ENCODE measurements at places on chromosomes 3 and 15. TPM values are rescaled to one million over a fixed set of nuclear protein-coding genes. Genes with fewer than 3 reads are reported as not detected.

The RYR3 gene
- total RNA-seq = 0.23 TPM

The P2RY14 gene
- total RNA-seq = 0.26 TPM

The DNAH1 gene
- total RNA-seq = 58.5 TPM

The PYGO1 gene
- not detected for total RNA-seq

The C15orf62 gene
- 0.89 TPM for total RNA-seq

The GRK7 gene
- 0.20 TPM for total RNA-seq

The EBLN2 gene
- total RNA-seq = 15.8 TPM

The GJD2 gene
- not detected for total RNA-seq

- H3K4me3 ChIP-seq = no peak overlapping the region
- H3K27me3 ChIP-seq = no peaks in the 10 kb centered on the region
- H3K36me3 ChIP-seq = peaks cover 3% of the 10 kb centered on the region
- DNase-seq = no peak
- no peak overlapping the region for H3K27ac ChIP-seq
Measured at GRCh38 chr3:38479431-38480092, 16.6 kb upstream of the EXOG start.

- H3K4me1 ChIP-seq = no peaks in the 10 kb centered on the region
- no peak overlapping the region for H3K4me3 ChIP-seq
- no peaks in the 10 kb centered on the region for H3K36me3 ChIP-seq
- DNase-seq = no peak
- no peaks in the 10 kb centered on the region for H3K27me3 ChIP-seq
Measured at GRCh38 chr15:46855388-46855787, 861.9 kb upstream of the SEMA6D start.

- H3K4me3 ChIP-seq = no peak overlapping the region
- DNase-seq = no peak
- H3K4me1 ChIP-seq = no peaks in the 10 kb centered on the region
- no peaks in the 10 kb centered on the region for H3K27me3 ChIP-seq
- no peak overlapping the region for H3K27ac ChIP-seq
Measured at GRCh38 chr3:61547625-61548024, 13.7 kb upstream of the PTPRG start.

DNA sequence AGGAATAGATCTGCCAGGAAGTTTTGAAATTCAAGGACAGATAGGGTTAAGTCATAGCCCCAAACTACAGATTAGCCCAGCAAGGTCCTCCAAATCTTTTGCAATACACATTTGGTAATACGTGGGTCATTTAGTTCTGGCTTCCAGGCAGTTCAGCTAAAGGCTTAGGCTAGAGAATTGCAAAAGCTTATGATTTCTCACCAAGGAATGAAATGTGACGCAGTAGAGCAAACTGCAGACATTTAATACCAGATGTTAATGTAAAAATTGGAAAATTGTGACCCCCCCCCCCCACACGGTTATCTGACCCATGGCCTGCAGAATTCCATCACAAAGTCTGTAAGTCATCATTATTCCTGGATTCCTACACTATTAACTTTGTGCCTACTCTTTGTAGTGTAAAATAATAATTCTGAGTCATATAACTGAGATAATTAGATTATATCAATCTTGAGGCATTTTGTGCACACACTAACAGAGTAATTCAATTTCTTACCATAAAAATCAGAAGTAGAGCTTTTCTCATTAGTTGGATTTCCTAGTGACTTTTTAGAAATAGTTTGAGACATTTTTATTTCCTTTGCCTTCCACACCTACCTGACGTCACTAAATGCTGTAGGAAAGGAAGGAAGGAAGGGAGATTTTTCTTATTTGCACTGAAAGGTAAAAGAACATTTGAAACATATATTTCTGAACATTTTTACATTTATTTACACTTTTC is 235.2 kb downstream of the DTWD1 start:
- H3K36me3 ChIP-seq = no peaks in the 10 kb centered on the region
- no peak overlapping the region for H3K27ac ChIP-seq
- H3K4me3 ChIP-seq = no peak overlapping the region
- no peaks in the 10 kb centered on the region for H3K4me1 ChIP-seq
- H3K27me3 ChIP-seq = peaks cover 11% of the 10 kb centered on the region

GRCh38 chr15:67865766-67866165 is 25.9 kb upstream of the RNU6-1 start:
- H3K36me3 ChIP-seq = no peaks in the 10 kb centered on the region
- DNase-seq = no peak
- peaks cover 5% of the 10 kb centered on the region for H3K4me1 ChIP-seq
- H3K27ac ChIP-seq = no peak overlapping the region
- H3K27me3 ChIP-seq = peaks cover 44% of the 10 kb centered on the region
- no peak overlapping the region for H3K4me3 ChIP-seq

GRCh38 chr3:124691599-124691998 is 38.7 kb upstream of the UMPS start:
- H3K27me3 ChIP-seq = peaks cover 23% of the 10 kb centered on the region
- peaks cover under 1% of the 10 kb centered on the region for H3K36me3 ChIP-seq
- DNase-seq = no peak
- no peak overlapping the region for H3K4me3 ChIP-seq
- no peaks in the 10 kb centered on the region for H3K4me1 ChIP-seq

DNA sequence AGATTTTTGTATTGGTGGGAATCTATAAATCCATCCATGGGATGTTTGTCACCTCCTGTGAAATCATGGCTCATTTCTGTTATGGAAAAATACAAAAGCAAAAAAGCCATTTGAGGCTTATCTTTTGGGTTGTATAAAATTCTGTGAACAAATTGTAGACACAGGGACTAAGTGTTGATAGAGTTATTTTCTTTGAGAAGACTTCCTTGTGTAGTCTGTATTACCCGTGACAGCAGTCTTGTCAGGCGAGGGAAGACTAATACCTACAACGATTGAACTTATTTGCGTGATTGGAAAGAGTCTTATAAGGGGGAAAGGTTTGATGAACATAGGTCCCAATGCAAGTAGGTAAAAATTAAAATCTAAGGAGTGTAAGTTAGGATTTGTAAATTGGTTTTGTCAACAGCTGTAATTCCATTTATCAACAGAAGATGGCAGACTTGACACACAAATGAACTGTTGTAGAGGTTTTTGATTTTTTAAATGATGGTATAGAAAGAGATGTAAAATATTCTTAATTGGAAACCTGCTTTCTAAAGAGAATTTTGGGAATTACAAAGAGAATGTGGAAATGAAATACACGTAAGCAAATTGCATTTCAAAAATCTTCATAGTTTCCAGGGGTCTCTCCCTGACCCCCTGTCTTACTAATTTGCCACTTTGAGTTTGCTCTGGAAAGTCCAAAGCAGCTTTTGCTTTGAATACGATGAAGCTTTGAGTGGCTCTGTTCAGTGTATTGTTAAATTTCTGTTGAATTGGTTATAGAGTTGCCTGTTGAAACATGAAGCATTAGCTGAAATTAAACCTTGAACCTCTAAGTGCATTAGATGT is 33.2 kb downstream of the SLC25A26 start:
- H3K36me3 ChIP-seq = peaks cover 12% of the 10 kb centered on the region
- H3K4me3 ChIP-seq = no peak overlapping the region
- H3K27ac ChIP-seq = no peak overlapping the region
- H3K27me3 ChIP-seq = no peaks in the 10 kb centered on the region
- DNase-seq = no peak

GRCh38 chr15:45199136-45199810 is 11.5 kb upstream of the SHF start:
- H3K27me3 ChIP-seq = no peaks in the 10 kb centered on the region
- no peaks in the 10 kb centered on the region for H3K4me1 ChIP-seq
- H3K4me3 ChIP-seq = no peak overlapping the region
- no peak overlapping the region for H3K27ac ChIP-seq
- DNase-seq = peak; percentile 20
- peaks cover 2% of the 10 kb centered on the region for H3K36me3 ChIP-seq

GRCh38 chr3:90018779-90019178 is 911.4 kb downstream of the EPHA3 start:
- no peaks in the 10 kb centered on the region for H3K27me3 ChIP-seq
- H3K4me3 ChIP-seq = no peak overlapping the region
- H3K4me1 ChIP-seq = no peaks in the 10 kb centered on the region
- no peak for DNase-seq
- no peak overlapping the region for H3K27ac ChIP-seq
- H3K36me3 ChIP-seq = no peaks in the 10 kb centered on the region

DNA sequence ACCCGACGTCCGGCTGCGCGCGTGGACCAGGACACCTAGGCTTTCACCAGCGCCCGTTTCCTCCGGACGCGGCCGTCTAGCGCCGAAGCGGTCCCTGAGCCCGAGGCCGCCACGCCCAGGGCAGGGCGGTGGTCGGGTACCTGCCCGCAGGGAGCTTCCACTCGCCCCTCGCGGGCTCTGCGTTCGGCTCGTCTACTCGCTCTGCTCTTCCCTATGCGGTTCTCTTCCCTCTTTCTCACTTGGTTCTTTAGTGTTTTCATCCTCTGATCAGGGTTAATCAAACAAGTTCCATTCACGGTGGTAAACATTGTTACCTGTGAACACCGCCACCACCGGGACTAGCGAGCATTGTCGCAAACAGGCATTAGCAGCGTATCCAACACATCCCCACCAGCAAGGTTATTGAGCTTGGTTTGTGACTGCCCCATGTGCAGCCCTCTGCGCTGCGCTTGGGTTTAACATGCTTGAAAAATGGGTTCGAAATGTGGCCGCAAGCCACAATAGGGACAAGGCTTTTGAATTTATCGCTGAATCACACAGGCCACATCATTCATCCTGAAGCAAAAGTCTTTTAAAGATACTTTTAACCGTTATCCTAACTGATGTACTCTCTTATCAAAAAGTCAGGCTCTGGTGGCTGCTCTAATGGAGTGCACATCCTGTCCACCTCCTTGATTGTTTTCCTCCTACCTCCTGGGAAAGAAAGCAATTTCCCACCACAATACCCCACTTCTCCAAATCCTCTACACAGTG is 843 bp upstream of the CD47 start:
- DNase-seq = peak; percentile 19
- H3K36me3 ChIP-seq = peaks cover 5% of the 10 kb centered on the region
- H3K4me1 ChIP-seq = peaks cover 38% of the 10 kb centered on the region
- H3K4me3 ChIP-seq = peak overlapping the region; percentile 98
- H3K27ac ChIP-seq = peak overlapping the region; percentile 98

DNA sequence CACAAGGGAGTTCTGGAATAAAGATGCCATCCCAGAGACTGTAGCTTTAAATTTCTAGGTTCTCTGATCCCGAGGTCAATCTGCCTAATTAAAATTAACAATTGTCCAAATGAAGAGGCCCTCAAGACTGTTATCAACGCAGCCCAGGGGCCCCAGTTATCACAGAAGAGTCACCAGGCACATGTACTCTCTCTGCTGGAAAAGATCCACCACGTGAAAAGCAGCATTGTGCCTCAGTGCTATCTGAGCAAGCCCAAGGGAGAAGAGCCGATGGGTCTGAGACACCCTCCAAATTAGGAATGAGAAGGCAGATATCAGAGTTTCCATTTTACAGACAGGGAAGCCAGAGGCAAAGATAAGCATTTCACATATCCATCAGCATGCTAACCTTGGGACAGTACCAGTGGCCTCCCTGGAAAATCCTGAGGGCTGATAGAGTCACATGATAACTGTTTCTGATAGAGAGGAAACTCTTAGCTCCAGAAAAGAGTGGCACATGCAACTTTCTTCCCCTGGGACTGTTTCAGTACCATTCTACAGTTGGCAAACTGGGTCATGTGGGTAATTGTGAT is 55.5 kb downstream of the ITGB5 start:
- no peaks in the 10 kb centered on the region for H3K36me3 ChIP-seq
- DNase-seq = no peak
- no peak overlapping the region for H3K4me3 ChIP-seq
- H3K4me1 ChIP-seq = peaks cover 19% of the 10 kb centered on the region
- peak overlapping the region; percentile 63 for H3K27ac ChIP-seq

- DNase-seq = no peak
- no peaks in the 10 kb centered on the region for H3K4me1 ChIP-seq
- no peaks in the 10 kb centered on the region for H3K27me3 ChIP-seq
Measured at GRCh38 chr3:147614210-147614609, 205.0 kb downstream of the ZIC1 start.

DNA sequence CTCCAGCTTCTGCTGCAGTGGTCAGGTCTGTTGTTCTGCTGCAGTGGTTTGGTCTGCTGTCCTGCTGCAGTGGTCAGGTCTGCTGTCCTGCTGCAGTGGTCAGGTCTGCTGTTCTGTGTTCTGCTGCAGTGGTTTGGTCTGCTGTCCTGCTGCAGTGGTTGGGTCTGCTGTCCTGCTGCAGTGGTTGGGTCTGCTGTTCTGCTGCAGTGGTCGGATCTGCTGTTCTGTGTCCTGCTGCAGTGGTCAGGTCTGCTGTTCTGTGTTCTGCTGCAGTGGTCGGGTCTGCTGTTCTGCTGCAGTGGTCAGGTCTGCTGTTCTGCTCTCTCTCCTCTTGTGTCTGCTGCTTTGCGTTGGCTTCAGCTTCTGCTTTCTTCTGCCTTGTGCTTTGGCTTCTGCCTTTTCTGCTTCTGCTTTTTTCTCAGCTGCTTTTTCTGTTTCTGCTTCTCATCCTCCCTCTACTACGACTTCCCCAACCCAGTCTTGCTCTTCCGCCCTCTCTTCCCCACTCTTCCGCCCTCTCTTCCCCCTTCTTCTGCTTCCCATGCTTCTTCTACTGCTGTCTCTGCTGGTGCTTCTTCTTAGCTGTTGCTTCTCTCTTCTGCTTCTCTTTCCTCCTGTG is 50.7 kb downstream of the FAM43A start:
- no peak overlapping the region for H3K27ac ChIP-seq
- H3K4me1 ChIP-seq = peaks cover 2% of the 10 kb centered on the region
- peaks cover 2% of the 10 kb centered on the region for H3K36me3 ChIP-seq
- no peak for DNase-seq

DNA sequence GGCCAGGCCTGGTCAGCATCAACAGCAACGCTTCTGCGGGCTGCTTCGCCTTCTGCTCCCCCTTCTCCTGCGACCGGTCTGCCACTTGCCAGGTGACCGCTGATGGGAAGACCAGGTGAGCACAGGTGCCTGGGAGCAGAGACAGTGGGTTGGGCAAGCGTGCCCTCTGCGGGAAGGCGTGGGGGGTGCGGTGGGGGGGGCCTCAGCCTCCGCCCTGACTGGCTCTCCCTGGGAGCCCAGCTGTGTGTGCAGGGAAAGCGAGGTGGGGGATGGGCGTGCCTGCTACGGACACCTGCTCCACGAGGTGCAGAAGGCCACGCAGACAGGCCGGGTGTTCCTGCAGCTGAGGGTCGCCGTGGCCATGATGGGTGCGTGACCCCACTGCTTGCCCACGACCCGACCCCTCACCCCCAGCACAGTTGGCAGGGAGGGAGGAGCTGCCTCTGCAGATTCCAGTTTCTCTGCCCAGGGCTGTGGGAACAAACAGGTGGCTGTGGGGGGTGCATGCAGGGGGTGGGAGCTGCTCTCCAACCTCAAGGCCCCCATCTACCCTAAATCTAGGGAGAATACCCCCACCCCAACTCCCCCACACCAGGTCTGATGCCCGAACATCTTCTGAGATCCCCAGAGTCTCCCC is 8.8 kb downstream of the STAB1 start:
- H3K27me3 ChIP-seq = no peaks in the 10 kb centered on the region
- no peak overlapping the region for H3K27ac ChIP-seq
- no peak for DNase-seq
- H3K4me1 ChIP-seq = no peaks in the 10 kb centered on the region

GRCh38 chr3:72904163-72904562 is 16.3 kb downstream of the GXYLT2 start:
- DNase-seq = no peak
- H3K4me1 ChIP-seq = no peaks in the 10 kb centered on the region
- H3K4me3 ChIP-seq = no peak overlapping the region
- no peaks in the 10 kb centered on the region for H3K36me3 ChIP-seq
- peaks cover 34% of the 10 kb centered on the region for H3K27me3 ChIP-seq
